ENCODE measurements at places on chromosomes 7 and 10.

DNA sequence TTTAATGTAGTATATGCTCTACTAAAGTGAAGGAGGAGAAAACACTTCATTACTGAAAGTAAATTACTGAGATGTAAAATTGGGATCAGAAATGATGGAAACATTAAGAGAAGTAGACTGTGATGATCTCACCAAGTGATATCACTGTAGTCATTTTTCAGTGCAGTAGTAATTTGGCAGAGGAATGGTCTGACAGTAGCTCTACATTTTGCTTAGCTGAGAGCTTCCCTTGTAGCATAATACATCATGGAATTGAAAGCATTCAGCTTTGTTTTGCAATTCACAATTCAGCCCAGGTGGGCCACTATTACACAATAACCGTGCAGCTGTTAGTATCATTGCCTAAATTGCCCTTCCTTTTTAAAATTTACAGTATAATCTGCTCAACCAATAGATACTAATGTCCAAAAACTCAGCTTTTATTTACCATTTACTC, 19.4 kb upstream of the CABCOCO1 start:
- no peak for DNase-seq

DNA sequence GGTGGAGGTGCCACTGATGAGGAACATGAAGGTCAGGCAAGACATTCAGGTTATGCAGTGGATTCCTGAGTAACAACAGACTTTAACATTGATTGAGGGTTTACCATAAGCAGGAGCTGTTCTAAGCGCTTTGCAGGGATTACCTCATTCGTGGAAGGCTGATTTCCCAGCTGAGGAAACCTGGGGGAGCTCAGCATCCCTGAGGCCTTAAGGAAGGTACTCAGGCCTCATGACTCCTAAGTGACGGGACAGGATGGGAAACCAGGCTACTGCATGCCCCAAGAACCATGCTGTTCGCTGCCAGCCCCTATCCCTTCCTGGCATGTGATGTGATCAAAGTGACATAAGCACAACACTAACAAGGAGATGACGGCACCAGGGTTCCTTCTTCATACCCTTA, 143.6 kb upstream of the NFE2L3 start:
- DNase-seq: no peak

GRCh38 chr7:108454674-108455550, 1.3 kb downstream of the NRCAM start:
- DNase-seq: peak; percentile 89

- no peak for DNase-seq
Measured at GRCh38 chr10:8614054-8614565, 559.6 kb downstream of the GATA3 start.

DNA sequence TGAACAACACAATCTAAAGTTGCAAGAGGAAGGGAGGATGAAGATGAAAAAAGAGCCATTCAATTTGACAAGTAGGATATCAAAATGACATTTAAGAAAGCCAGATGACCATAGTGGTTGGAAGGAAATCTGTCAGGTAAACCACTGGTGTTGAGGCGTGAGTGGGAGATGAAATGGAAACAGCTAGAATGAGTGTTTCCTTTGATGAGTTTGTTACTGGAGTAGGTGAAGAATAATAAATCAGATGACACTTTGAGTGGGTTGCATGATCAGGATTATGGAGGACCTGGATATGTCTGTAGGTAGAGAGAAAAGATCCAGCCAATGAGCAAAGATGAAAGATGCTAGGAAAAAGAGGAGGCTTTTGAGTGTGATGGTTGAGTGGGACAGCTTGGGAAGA, 33.1 kb downstream of the AKR1B1 start:
- DNase-seq: no peak

DNA sequence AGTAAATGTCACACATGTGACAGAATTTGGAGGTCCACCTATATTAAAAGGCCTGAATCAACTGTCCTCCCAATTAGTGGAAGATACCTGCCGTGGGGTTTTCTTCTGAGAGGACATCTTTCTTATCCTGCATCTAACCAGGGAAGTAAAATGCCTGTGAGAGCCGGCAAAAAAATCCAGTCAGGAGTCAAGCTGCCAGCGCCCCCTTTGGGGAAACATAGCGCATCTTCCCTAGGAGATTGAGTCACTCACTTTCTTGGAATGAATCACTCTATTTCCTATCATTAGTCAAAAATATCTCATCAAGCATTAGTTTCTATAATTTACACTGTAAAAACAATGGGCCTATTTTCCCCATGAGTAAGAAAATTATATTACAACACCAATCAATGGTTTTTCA, 66.4 kb upstream of the ANK3 start:
- no peak for DNase-seq

- no peak for DNase-seq
Measured at GRCh38 chr7:38658921-38659320, 27.7 kb upstream of the AMPH start.

DNA sequence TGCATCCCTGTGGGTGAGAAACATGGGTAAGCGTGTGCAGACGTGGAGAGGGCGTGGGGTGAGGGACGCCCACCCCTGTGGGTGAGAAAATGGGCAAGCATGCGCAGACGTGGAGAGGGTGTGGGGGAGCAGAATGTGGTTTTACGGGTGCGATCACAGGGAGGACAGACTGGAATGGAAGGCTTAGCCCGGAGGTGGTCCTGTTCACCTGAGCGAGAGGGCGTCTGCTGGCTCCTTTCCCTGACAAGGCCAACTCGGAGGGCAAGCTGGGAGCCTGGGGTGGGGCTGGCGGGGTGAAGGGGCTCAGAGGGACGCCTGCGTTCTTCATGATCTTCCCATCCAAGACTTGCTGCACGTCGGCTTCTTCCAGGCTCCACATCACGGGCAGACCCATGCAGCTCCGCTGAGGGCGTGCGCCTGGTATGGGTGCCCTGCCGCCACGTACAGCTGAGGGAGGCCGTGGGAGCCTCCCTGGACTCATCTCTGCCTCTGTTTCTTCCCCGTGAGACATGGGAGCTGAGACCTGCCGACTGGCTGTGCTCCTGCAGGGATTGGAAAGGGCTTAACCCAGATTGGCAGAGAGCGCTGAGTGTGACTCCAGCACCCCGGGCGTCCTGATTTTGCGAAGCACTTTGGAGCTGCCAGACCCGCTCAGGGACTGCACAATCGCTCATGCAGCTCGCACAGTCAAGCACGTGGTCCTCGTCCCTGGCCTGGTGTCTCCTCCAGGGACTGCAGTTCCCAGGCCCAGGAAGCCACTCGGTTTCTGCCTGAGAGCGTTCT, 74.3 kb upstream of the SHH start:
- DNase-seq: peak; percentile 28

DNA sequence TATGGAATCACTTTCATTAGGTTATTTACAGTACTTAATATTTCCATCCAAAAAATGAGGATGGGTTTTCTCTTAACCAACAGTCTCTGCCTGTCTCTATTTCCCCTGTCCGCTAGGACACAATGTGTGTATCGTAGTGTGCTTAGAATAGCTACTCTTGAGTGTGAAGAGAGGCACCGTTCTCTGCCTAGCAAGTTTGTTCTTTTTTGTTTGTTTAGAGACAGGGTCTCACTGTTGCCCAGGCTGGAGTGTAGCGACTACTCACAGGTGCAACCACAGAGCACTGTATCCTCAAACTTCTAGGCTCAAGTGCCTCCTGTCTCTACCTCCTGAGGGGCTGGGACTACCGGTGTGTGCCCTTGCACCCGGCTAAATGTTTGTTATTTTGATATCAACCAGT, 121.9 kb downstream of the ANK3 start:
- DNase-seq: no peak

DNA sequence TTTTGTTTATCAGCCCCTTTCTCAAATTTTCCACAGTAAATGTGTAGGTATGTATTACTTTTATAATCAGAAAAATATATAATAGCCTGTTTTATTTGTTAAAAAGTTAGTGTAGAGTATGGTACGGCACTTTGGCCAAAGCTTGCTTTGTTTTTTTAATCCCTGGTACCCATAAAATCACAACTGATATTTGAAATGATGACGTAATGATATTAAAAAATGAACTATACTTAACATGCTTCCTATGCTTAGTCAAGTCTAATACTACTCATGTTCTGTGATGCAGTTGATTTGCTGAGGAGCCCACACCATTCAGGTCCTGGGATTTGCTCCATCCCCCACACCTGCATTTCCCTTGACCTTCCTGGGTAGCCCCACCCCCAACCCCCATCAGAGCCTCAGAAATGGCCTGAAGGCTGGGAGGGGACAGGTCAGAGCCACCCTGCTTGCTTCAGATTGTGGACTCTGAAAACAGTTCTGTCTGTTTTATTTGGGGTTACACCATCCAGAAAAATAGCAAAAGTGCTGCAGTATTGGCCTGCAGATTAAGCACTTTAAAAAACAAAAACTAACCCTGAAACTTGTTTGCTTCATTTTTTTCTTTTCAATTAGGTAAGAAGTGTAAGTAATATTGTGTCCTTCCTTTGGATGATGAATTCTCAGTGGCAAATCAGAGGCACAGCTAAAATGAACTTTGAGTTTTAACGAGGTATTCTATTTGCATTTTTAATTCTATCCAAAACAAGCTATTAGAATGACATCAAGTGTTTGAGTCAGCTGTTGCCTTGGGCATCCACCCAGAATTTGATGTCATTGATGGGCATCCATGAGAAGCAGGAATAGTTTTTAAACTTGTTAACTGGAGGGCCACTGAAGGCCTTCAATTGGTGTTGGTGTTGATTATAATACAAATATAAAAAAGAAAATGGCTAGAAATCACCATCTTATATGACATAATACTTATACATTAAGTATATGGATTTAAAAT, 23.3 kb downstream of the PLCE1 start:
- DNase-seq: no peak

DNA sequence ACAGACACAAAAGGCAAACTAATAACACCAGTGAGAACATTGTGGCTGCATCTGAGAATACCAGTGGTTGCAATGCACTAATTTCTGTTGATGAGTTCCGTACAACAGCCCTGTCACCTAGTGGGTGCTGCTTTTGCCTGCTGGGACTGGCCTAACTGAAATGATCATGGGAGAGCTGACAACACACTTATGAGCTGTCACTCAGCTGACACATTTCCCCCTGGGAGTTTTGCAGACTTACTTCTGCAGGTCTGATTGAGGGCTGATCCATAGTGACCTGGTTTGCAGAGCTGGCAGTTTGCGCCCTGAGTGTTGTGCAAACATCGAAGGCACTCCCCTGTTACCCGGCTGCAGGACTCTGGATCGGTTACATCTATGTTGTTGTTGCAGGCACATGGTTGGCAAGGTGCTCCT, 60.6 kb upstream of the LAMB1 start:
- no peak for DNase-seq

DNA sequence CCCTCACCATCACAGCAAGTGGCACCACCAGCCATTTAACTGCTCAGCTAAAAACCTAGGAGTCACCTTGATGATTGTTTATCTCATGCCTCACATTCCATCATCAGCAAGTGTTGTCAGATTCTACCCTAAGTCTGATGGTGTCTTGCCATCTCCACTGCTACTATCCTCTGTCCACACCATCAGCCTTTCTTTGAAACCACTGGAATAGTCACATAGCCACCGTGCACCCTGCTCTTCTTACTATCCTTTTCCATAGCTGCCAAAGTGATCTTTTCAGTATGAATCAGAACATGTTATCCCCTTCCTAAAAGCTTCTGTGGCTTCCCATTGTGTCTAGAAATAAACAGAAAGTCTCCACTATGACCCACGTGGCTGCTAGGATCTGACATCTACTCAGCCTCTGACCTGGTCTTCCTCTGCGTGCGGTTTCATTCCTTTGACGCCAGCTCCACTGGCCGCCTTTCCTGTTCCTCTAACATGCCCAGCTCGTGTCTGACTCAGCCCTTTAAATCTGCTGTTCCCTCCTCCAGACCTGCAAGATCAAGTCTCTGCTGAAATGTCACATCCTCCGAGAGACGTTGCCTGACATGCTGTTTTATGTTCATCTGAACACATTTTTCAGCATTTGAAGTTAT, 16.5 kb upstream of the CHN2 start:
- no peak for DNase-seq

DNA sequence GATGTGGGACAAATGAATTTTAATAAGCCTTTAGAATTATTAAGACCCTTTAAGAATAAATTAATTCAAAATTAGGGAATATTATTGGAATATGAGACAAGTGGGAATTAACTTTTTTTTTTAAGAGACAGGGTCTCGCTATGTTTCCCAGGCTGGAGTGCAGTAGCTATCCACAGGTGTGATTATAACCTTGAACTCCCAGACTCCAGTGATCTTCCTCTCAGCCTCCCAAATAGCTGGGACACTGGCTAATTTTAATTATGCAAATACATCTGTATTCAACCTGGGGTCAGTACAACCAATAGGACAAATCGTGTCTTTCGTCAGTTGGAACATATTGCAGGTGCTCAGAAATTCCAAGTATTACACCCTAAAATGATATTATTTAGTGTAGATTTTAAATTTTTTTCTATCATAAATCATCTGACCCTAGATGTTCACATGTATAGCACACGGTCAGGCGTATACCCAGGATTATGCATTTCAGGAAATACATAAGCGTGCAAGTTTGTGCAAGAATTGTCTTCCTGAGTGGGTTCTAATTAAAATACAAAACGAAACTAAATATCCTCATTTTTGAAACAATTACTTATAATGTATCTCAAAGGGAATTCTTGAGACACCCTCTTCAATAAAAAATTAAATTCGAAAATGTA, 1.2 kb downstream of the NT5C3A start:
- no peak for DNase-seq

DNA sequence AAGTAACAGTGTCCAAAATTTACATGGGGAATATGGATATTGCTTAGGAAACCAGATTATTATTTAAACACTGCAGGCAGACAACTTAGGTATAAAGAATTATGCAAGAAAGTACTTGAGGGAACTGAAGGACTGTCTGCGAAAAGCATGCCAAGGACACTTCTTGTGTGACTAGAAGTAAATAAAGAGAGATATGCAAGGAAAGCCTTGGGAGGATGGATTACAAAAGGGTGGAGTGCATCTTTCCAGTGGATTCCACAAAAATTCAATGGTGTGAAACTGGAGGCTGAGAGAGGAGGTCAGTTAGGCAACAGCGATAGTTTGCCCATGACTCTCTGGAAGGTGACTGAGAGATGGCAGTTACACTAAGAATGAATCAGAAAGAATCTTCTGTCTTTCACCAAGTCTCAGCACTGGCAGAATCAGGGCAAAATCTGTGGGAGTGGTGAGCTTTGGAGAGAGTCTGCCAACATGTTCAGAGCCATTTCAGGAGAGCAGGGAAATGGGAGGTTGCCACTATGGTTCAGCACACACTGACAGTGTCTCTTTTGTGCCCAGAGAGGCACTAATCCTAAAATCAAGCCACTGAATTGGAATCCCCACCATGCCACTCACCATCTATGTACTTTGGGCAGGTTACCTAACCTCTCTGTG, 331.6 kb downstream of the BMPER start:
- no peak for DNase-seq

GRCh38 chr10:113503930-113504329, 48.9 kb upstream of the HABP2 start:
- no peak for DNase-seq

- no peak for DNase-seq
Measured at GRCh38 chr7:81903115-81903514, 133.3 kb upstream of the HGF start.

DNA sequence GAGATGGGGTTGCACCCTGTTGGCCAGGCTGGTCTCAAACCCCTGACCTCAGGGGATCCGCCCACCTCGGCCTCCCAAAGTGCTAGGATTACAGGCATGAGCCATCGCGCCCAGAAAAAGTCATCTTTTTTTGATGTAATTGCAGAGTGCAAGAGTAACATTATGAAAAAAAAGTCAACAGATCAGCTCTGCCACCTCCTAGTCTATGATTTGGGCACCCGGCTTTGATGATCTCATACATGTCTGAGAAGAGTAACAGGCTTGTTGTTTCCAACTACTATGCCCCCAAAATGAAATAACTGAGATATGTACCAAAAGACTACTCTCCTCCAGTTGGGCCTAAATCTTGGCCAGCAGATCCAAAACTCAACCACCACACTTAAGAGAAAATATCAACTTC, 40.8 kb downstream of the VOPP1 start:
- no peak for DNase-seq

Data from retina (tissue), 1 donor.